ENCODE measurements at places on chromosomes 1 and 21.

GRCh38 chr1:168320800-168321450 is 40.2 kb downstream of the TBX19 start:
- no peak for DNase-seq

- DNase-seq, result no peak
Observed at GRCh38 chr1:219585837-219586455, 27.0 kb downstream of the ZC3H11B start.

DNA sequence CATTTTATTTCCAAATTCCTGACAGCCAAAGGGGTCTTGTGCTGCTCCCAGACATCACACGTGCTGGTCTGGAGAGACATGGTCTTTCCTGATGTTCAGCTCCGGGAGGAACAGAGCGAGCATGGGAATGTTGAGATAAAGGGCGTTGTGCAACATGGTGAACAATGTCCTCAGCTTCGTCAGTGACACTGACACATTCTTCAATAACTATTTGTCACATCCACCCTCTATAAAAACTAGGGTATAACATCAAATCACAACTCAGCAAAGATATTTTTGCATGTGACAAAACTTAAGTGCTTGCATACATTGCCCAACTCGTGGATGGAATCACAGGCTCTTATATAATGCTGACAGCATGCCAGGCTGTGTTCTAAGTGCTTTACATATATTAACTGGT is 42.4 kb upstream of the GRHL3 start:
- no peak for DNase-seq

DNA sequence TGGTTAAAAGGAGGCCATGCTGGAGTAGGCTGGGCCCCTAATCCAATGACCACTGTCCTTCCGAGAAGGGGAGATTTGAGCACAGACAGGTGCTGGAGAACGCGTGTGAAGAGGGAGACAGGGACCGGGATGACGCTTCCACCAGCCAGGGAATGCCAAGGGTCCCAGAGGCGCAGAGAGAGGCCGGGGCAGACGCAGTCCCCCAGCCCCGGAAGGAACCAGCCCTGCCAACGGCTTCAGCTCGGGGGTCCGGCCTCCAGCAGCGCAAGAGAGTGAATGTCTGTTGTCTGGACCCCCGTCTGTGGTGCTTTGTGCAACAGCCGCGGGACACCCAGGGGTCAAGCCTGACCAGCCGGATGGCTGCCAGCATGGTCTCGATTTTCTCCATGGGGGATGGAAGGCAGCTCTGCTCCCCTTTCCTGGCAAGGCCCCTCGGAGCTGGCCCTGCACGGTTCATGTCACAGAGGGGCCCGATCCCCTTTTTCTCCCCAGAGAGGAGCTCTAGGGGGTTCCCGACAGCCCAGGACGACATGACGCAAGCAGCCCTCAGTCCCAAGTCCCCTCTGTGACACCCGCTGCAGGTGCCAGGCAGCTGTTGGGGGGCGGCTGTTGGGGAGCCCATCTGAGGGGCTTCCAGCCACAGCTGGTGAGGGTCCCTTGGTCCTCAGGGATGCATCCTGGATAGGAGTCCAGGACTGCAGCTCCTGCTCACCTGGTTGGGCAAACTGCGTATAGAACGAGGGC is 73.5 kb downstream of the SIK1 start:
- no peak for DNase-seq

- no peak for DNase-seq
Observed at GRCh38 chr1:2128189-2128901, 66.2 kb downstream of the FAAP20 start.
